ENCODE measurements at places on chromosomes 5 and 9.

DNA sequence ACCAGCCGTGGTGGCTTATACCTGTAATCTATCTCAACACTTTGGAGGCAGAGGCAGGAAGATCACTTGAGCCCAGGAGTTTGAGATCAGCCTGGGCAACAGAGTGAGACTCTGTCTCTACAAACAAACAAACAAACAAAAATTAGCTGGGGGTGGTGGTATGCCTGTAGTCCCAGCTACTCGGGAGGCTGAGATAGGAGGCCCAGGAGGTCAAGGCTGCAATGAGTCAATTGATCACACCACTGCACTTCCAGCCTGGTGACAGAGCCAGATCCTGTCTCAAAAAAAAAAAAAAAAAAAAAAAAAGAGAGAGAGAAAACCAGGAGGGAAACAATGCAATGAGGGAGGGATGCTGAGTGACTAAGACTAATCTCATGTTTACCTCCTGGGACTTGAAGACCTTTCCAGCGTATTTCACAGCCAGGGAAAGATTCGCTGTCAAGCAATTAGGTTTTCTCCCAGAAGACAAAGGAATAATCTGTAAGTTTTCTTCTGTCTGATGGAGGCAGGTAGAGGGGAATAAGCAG lies 51.1 kb upstream of the MIER3 start:
- no peak for DNase-seq

- no peak for DNase-seq
Measured at GRCh38 chr9:70049236-70049635, 5.6 kb downstream of the MAMDC2 start.

- DNase-seq = no peak
Measured at GRCh38 chr9:131677444-131678180, 62.3 kb downstream of the RAPGEF1 start.

- DNase-seq = no peak
Measured at GRCh38 chr5:23316060-23316591, 191.3 kb upstream of the PRDM9 start.

- no peak for DNase-seq
Measured at GRCh38 chr5:79738349-79738748, 48.7 kb downstream of the CMYA5 start.

- no peak for DNase-seq
Measured at GRCh38 chr5:164053123-164053522, 547.7 kb downstream of the MAT2B start.

DNA sequence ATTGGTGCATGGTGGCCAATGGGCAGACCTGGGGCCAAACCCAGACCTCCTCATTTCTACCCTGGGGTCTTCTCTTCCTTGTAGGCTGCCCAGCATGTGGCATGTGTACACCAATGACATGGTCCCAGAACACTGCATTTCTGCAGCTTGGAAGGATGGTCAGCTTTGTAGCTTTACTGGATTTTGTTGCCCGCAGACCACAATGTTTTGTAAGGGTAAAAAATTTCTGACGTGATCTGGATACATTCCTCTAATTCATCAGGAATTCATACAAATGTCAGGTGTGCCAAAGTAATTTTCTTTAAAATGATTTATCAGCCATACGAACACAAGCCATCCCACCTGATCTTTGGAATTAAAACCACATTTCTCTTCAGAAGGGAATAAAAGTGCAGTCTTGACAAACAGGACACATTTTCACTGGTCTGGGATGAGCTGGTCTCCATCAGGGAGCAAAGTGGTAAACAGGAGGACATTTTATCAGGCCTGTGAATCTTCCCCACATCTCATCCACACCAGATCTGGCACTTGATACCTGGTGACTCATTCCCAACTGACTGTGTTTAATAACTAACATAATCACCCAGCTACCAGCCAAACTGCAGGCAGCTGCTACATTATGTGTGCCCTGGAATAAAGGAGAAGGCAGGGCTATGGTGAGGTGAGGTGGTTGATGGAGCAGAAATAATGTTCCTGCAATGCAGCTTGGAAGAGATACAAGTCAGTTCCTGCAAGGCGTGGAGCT lies 103.9 kb downstream of the SPOCK1 start:
- DNase-seq = no peak

DNA sequence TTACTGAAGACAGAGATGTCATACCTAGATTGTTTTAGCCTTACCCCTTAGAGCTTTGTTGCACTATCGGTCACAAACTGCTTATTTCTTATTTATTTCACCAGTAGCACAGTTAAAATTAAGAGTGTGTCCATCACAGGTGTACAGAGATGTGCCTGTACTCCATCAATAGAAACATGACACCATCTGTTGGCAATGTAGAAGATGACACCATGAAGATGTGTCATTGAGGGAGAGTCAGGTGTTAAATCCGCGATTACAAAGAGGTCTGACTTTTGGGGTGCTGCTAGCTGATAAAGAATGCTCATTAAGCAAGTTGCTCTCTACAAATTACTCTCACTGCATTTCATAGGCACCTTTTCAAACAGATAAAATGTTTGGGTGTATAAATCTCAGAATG lies 164.4 kb downstream of the SMARCA2 start:
- DNase-seq = no peak

DNA sequence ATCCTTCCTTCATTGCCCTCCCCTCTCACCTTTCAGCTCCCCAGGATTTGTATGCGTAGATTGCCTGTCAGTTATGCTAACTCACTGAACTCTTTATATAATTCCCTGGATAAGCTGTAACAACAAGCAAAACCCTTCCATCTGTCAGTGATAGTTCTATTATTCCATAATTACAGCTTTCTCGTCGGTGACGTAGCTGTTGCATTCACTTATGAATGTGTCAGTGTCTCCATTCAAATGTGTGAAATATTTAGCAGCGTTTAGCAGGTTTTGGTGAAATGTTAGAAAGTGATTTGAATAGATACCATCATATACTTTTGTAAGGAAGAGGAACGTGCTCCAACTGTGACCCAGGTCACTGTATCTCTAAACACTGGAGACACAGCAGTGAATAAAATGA lies 45.2 kb downstream of the PIP5K1B start:
- DNase-seq = no peak

Data from stimulated activated CD8-positive, alpha-beta memory T cell treated with anti-CD3 and anti-CD28 coated beads, Interleukin-12 subunit alpha, Interleukin-12 subunit beta, amount 100 ng/mL, for 1 hour (primary cell).